Stimulated activated CD8-positive, alpha-beta memory T cell treated with anti-CD3 and anti-CD28 coated beads, Interleukin-7, amount 100 ng/mL, for 24 hours (primary cell): ENCODE measurements at places on chromosomes 13 and 19.

GRCh38 chr13:27258637-27259386 lies 7.5 kb downstream of the RPL21 start:
- DNase-seq = no peak

DNA sequence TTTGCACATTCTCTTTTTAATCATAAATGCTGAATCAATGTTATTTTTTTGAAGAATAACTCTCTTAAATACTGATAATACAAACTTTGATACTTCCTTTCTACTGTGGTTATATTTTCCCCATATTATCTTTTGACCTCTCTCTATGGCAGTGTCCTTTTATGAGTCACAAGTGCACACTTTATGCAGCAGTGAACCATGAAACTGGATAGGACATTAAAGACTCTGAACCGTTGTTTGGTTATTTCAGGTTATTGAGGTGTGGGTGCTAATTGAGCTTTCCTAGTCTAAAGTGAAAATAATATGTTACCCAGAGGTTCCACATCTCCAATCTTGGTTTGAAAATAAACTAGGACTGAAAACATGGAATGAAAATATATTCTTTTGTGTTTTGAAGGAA lies 71.4 kb downstream of the DGKH start:
- DNase-seq = no peak

GRCh38 chr13:110278859-110279258 lies 28.1 kb downstream of the COL4A1 start:
- DNase-seq = no peak

- no peak for DNase-seq
Measured at GRCh38 chr13:59533561-59534555, 629.9 kb downstream of the DIAPH3 start.

DNA sequence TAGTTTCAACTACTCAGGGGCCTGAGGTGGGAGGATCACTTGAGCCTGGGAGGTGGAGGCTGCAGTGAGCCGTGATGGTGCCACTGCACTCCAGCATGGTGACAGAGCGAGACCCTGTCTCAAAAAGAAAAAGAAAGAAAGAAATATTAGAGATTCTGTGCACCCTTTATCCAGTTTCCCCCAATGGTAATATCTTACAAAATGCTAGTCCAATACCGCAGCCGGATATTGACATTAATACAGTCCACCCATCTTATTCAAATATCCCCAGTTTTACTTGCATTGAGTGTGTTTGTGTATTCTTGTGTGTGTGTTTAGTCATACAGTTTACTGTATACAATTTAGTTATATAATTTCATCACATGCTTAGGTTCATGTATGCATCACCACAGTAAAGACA lies 8.6 kb upstream of the IFNL4 start:
- no peak for DNase-seq

DNA sequence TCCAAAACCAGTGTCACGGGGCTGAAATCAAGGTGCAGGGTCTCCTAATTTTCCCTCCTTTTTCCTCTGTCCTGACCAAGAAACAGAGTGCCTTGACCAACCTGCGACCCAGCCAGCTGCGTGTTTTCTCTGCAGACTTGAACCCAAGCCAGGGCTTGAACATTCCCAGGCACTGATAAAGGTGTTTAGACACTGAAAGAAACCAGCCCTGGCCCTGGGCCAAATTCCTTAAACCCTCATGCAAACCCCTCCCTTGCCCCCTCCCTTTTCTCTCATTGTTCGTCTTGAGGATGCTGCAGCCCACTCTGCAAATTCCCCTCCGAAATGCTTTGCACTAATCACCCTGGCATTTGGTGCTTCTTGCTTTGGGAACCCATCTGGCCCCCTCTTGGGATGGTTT lies 9.5 kb upstream of the FFAR2 start:
- no peak for DNase-seq

- DNase-seq = no peak
Measured at GRCh38 chr19:6259312-6259861, 20.4 kb downstream of the MLLT1 start.

DNA sequence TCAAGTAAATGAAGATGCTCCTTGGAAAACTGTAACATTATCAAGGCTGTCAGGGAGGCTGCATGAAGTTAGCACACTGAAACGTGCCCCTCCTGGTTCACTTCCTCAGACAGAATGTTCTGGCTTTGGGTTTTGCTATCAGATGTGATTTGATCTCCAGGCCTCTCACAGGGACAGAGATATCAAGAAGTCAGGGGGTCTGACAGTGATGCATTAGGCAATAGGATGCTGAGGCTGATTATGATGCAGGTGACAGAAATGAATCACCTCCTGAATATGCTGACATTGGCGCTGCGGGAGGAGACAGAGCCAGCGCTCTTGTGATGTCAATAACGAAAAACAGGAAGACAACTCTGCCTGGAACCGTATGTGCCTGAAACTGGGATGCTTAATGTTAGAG lies 278.5 kb downstream of the DCT start:
- no peak for DNase-seq

DNA sequence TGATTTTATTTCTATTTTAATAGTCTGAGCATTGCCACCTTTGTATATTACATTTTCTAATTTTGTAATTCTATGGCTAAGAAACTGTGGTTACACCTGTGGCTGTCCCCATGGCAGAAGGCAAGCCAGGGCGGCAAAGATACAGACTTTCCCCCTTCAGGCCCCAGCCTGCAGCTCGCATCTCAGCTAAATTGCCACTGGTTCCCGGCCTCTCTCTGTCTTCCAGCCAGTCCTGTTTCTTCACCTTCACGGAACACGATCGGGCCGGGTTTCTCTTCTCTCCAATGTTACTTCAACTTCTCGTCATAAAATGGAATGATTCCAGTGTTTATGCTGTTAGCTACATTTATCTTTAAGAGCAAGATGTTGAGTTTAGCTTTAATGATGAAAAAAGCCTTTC lies 124.5 kb upstream of the ZNF507 start:
- no peak for DNase-seq

DNA sequence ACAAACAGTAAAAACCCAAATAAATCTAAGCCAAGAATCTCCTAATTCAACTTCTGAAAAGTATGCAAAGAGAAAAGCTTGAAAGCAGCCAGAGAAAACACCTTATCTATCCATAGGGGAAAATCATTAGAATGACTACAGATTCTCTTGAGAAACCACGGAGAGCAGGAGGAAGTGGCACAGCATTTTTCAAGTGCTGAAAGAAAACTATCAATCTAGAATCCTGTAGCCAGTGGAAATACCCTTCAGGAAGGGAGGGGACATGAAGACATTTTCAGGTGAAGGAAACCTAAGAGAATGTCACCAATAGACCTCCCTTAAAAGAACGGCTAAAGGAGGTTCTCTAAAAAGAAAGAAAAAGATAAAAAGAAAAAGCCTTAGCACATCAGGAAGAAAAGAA lies 66.2 kb upstream of the XPO4 start:
- no peak for DNase-seq

GRCh38 chr19:18648973-18649315 lies 12.1 kb downstream of the KLHL26 start:
- no peak for DNase-seq

DNA sequence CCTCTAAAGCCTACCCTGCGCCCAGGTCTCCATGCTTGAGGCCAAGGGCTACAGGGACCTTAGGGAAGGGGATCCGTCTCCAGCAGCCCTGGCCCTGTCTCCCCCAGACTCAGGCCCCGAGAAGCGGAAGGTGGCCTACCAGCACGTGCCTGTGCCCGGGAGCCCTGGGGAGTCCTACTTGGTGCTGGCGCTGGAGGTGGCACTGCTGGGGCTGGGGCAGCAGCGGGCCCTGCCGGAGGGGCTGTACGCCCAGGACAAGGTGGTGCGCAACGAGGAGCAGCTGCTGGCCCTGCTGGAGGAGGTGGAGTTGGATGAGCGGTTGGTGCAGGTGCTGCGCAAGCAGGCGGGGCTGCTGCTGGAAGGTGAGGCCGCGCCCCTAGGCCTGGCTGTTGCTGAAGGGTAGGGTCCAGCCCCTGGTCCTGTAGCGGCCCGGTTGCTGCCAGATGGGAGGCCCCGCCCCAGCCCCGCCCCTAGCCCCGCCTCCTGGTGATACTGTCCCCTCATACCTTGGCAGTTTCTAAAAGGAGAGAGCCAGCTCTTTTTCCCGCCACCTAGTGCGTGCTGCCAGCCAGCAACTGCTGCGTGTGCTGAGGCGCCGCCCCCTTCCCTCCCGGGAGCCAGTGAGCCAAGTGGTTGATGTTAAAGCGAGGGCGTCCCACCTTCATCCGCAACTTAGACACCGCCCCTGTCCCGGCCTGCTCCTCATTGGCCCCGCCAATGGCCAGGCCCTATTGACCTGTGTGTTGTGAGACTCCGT lies 22.6 kb downstream of the ZSWIM4 start:
- no peak for DNase-seq

DNA sequence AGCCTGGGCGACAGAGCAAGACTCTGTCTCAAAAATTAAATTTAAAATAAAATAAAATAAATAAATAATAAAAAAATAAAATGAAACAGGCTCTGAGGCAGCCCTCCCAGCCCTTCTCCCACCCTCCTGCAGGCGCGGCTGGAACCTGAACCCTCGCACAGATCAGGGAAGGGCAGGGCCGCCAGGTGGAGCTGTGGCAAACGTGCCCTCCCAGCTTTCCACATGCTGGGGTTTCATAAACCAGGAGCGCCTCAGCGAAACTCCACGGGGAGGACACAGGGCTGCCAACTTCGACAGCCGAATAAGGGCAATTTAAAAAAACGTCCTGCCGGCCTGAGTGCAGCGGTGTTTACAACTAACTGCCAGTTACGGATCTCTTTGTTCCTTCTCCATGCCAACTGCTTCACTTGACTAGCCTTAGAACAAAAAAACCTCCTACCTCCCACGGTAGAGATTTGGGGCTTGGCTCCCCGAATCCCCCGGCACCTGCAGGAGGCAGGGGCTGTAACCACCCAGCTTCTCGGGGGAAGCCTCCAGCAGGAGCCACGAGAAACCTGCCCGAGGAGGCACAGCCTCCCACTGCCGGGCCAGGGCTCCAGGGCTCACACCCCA lies 15.9 kb downstream of the ZNF787 start:
- no peak for DNase-seq

DNA sequence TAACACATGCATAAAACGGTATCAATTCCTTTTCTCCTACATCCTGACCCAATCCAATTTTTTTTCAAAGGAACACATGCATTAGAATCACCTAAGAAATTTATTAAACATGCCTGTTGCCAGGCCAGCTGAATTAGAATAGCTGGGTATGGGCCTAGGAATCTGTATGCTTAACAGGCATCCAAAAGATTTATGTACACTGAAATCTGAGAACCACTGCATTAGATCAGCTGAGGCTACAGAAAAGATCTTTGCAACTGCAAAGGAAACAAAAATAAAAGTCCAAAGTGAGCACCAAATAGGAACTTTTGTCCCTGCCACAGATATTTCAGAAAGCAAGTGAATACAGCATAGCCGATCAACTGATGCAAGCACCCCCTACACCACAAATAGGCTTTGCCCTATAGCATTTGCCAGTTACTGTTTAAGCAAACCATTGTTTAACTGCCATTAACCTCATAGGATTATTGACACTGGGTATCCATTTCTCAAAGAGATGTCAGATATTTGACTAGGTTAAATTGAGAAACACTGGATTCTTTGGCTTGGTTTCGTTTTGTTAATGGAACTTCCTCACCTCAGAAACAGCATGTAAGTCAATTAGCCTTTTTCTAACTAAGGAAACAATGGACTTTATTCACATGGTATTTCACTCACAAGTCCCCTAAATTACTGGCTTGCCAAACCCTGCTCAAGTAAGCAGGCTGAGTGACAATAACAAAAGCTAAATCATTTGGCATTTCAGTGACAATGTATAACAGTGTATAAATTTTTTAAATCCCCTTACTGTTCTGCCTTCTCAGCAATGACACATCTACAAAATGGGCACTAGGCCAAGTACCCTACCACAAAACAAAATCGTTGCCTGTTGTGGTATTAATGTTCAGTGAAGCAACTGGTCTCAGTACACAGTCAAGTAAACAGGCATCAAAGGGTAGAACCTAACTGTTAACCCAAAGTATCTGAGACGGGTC lies 67.8 kb downstream of the SUCLA2 start:
- DNase-seq = no peak

DNA sequence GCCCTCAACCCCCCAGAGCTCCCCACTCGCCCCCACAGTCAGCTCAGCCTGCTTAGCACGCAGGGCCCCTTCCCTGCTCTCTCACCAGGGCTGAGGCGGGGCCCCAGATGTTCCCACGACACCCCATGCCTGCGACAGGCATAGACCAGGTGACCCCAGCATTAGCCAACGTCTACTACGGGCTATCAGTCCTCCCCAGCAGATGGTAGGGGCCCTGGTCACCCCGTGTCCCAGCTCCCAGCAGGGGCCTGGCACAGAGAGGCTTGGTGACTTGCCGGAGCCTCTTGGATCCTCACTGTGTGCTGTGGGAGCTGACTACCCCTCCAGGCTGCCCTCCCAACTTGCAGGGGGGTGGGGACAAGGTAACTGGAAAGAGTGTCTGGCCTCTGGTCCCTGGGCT lies 80.6 kb downstream of the KDM4B start:
- no peak for DNase-seq

GRCh38 chr13:80586356-80586755 lies 245.4 kb upstream of the SPRY2 start:
- DNase-seq = no peak

- no peak for DNase-seq
Measured at GRCh38 chr13:35600137-35600536, 123.6 kb upstream of the MAB21L1 start.

DNA sequence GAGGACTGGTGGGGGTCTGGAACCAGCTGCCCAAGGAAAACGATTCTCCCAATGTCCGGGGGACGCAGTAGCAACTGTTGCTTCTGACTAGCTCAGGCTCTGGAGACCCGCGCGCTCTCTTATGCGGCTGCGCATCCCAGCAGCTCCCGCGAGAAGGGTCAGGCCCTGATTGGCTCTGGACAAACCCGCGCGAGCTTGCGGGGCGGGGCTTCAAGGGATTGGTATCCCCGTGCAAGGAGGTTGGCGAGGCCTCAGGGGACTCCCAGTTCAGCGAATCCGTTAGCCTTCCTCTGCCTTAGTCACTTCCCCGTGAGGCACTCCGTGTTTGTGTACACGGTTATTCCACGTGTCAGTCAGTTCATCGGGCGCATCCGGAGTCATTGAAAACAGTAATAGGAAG lies 20.2 kb downstream of the SIGLECL1 start:
- no peak for DNase-seq
